ENCODE measurements at places on chromosomes 16 and 17.

DNA sequence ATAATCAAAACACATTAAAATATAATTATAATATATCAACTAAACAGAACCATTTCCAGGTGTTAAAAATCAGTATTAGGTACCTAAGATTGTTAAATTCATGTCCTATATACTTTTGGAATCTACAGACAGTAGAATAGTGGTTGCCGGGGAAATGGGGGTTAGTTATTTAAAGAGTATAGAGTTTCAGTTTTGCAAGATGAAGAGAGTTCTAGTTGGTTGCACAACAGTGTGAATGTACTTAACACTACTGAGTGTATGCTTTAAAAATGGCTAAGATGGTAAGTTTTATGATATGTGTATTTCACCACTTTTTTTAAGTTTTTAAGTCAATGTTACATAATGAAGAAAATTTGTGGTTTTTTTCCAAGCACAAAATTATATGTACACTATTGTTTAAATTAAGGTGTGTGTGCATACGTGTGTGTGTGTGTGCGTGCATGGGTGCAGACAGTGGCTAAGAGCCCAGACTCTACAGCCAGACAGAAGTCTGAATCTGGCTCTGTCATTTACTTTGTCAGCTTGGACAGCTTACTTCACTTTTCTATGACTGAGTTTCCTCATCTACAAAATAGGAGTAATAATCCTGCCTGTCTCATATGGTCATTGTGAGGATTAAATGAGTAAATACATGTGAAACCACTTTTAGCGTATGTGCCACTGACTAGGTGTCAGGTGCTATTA is 25.3 kb upstream of the PHAF1 start:
- peaks cover 10% of the 10 kb centered on the region for H3K36me3 ChIP-seq
- no peaks in the 10 kb centered on the region for H3K4me1 ChIP-seq
- H3K27ac ChIP-seq, result no peak overlapping the region
- DNase-seq, result peak; percentile 46
- no peaks in the 10 kb centered on the region for H3K27me3 ChIP-seq

DNA sequence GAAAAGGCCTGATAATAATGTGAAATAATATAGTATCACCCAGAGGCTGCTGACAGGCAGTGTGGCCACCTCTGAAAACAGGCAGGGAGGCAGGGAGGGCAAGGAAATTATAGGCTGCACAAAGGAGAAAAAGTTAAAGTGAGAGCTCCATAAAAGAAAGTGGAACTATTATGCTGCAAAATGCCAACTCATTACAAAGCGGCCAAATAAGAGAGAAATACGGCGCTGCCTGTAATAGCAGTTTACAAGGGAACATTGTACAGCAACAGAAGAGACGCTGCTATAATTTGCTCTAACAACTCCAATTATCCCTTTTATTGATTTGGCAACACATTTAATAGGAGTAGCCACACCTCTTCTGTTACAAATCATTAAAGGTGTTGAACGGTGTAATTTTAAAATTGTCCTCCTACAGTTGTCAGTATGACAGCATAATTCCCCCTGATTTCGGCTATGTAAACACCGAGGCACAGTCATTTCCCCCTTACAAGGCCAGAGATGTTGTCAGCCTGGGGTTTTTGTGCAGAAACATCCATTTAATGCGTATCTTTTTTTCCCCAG is 120.3 kb downstream of the MRM1 start:
- no peak for DNase-seq
- no peaks in the 10 kb centered on the region for H3K27me3 ChIP-seq
- H3K36me3 ChIP-seq, result no peaks in the 10 kb centered on the region
- H3K27ac ChIP-seq, result peak overlapping the region; percentile 86
- peak overlapping the region; percentile 17 for H3K4me3 ChIP-seq

DNA sequence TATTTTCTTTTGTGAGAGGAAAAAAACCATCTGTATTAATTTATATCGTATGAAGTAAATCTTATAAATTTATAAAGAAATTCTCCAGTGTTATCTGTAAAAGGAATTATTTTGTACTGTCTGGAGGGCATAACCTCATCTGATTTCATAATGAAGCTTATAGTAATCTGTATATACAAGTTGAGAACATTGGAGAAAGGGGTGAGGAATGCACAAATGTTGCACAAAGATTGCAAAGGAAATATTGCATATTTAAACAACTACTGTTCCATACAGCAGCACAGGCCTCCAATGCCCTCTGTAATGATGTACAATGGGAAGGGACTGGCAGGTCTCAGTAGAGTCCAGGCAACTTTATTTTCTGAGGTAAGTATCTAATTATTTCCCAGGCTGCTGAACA is 50.8 kb upstream of the KCNJ16 start:
- no peak for DNase-seq
- H3K4me3 ChIP-seq, result no peak overlapping the region
- no peaks in the 10 kb centered on the region for H3K27me3 ChIP-seq
- H3K27ac ChIP-seq, result no peak overlapping the region
- H3K36me3 ChIP-seq, result no peaks in the 10 kb centered on the region

DNA sequence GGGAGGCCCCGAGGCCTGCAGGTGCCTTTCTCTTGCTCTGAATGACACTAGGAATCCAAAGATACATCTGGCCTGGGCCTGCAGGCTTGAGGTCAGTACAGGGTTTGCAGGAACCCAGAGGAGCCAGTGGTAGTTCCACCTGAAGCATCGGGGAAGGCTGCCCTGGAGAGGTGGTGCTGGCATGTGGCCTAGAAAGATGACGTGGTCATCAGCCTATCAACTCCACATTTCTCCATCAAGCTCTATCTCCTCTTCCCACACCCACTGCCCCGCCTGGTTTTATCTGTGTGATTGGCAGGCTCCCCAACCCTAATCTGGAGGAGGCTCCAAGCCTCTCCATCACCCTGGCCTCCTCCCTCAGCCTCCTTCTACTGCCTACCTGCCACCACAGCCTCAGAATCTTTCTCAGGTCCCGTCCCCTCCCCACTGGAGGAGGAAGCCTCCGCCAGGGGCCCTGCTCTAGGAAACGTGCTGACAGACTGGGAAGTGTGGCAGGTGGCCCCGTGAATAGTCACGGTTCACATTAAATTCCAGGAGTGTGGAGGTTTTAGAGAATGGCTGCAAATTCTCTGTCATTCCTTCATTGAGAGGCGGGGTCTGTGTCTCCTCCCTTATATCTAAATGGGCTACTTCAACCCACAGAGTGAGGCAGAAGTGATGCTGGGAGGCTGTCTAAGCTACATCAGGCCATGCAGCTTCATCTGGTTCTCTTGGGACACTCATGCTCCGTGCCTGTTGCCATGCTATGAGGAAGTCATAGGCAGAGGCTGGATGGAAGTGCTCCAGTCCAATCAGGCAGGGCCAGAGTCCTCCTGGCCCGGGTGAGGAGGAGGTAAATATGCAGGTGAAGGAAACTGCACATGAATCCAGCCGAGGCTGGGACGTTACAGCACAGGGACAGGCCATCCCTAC is 11.4 kb upstream of the MAP2K3 start:
- H3K4me1 ChIP-seq, result peaks cover 5% of the 10 kb centered on the region
- no peak for DNase-seq
- no peak overlapping the region for H3K4me3 ChIP-seq
- H3K36me3 ChIP-seq, result no peaks in the 10 kb centered on the region
- no peak overlapping the region for H3K27ac ChIP-seq

DNA sequence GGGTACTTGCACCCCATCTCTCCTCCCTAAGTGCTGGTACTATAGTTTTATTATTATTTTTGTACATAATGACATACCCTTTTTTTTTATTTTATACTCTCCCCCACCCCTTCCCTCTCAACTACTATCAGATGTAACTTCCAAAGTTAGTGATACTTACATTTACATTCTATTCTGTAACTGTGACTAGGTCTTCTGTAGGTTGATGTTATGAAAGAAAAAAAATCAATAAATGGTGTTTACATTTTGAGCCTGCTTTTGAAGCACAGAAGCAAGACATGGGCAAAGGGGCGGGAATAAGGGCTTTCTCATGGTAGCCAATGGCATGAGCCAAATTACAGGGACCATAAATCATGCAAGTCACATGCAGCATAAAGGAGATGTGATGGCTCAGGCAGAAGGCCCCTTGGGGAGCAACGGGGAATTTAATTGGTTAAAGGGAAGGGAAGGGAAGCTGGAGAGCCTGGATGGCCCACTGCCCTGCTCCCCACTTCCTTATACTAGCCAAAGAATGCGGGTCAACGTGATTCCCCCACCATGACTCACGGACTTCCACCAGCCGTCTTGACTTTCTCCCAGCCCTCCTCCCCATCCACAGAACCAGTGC is 2.4 kb upstream of the ACSF2 start:
- no peaks in the 10 kb centered on the region for H3K36me3 ChIP-seq
- no peak for DNase-seq
- H3K27ac ChIP-seq, result no peak overlapping the region
- no peak overlapping the region for H3K4me3 ChIP-seq

GRCh38 chr17:44533533-44534246 is 23.6 kb upstream of the FZD2 start:
- H3K4me1 ChIP-seq, result no peaks in the 10 kb centered on the region
- H3K27ac ChIP-seq, result no peak overlapping the region
- peak; percentile 93 for DNase-seq

GRCh38 chr17:72134608-72135394 is 14.0 kb downstream of the SOX9 start:
- peak; percentile 58 for DNase-seq
- no peaks in the 10 kb centered on the region for H3K36me3 ChIP-seq
- H3K27ac ChIP-seq, result no peak overlapping the region
- no peak overlapping the region for H3K4me3 ChIP-seq
- H3K27me3 ChIP-seq, result no peaks in the 10 kb centered on the region

GRCh38 chr17:59856859-59857794 is 35.6 kb downstream of the TUBD1 start:
- H3K36me3 ChIP-seq, result no peaks in the 10 kb centered on the region
- no peak overlapping the region for H3K27ac ChIP-seq
- DNase-seq, result no peak
- H3K27me3 ChIP-seq, result no peaks in the 10 kb centered on the region
- H3K4me3 ChIP-seq, result no peak overlapping the region

- no peaks in the 10 kb centered on the region for H3K4me1 ChIP-seq
- no peaks in the 10 kb centered on the region for H3K36me3 ChIP-seq
- no peaks in the 10 kb centered on the region for H3K27me3 ChIP-seq
- DNase-seq, result no peak
- no peak overlapping the region for H3K4me3 ChIP-seq
Observed at GRCh38 chr16:72428681-72429376, 256.9 kb upstream of the PMFBP1 start.

DNA sequence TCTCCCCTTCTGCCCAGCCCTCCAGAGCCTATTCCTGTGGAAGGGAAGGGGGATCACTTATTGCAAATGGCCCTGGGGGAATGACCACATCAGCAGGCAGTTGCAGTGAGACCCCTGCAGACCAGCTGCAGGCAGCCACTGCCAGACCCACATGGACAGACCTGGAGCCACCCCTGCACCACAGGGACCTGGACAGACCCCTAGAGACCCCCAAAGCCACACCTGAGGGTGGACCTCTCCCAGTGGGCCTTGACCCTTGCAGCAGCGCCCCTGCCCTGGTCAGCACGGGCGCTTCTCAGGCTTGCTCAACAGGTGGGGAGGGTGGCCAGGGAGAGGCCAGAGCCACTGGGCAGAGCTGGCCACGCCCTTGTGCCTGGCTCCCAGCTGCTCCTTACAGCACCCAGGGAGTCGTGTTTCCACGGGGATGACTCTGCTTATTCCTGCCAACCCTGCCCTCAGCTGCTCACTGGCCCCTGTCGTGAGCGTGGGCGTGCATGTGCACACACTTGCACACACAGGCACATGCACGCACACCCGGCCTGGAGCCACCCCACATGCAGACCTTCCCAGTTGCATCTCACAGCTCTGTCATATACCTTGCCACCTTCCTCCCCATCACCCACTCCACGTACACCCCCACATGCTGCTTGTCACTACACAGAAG is 1.3 kb upstream of the SCN4A start:
- H3K27me3 ChIP-seq, result no peaks in the 10 kb centered on the region
- no peak overlapping the region for H3K4me3 ChIP-seq
- DNase-seq, result no peak
- H3K4me1 ChIP-seq, result no peaks in the 10 kb centered on the region

- peak; percentile 49 for DNase-seq
- H3K27ac ChIP-seq, result peak overlapping the region; percentile 88
- H3K36me3 ChIP-seq, result peaks cover 61% of the 10 kb centered on the region
- H3K27me3 ChIP-seq, result no peaks in the 10 kb centered on the region
Observed at GRCh38 chr17:28346746-28347246, 10.5 kb downstream of the POLDIP2 start.

- H3K27ac ChIP-seq, result no peak overlapping the region
- no peaks in the 10 kb centered on the region for H3K27me3 ChIP-seq
- no peak overlapping the region for H3K4me3 ChIP-seq
- no peaks in the 10 kb centered on the region for H3K4me1 ChIP-seq
- DNase-seq, result peak; percentile 5
Observed at GRCh38 chr16:48126801-48127644, 28.8 kb downstream of the ABCC12 start.

- no peak overlapping the region for H3K27ac ChIP-seq
- H3K27me3 ChIP-seq, result no peaks in the 10 kb centered on the region
- H3K4me1 ChIP-seq, result no peaks in the 10 kb centered on the region
- no peaks in the 10 kb centered on the region for H3K36me3 ChIP-seq
Observed at GRCh38 chr17:44905006-44906000, 6.1 kb upstream of the EFTUD2 start.

DNA sequence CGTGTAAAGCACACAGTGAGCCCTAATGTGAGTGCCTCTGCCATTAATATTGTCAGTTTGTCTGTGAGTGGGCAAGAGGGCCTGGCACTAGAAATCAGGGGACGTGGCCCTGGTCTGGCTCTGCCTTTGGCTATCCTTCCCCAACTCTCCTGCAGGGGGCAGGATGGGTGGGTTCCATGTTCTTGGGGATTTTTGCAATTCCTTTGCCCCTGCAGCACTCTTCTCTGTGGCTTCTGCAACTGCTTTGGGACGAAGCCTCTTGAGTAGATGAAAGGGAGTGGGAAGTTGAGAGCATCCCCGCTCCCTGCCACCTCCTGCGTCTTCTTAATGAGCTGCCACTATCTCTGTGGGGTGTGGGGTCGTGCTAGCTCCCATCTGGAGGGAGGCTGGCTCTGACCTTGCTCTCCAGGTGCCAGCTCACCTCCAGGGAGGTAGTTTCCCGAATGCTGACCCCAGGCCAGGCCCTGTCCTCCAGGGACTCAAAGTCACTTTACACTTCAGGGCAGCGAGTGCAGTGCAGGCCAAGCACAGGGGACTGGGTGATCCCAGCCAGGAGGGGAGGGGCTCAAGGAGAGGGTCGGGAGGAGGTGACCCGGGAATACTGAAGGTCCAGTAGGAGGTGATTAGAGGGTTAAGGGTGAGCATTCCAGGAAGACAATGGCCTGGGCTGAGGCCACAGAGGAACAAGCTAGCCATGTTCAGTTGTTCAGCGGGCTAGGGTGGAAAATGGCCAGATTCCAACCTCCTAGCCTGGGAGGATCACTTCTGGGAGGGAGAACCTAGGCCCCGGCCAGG is 121.0 kb upstream of the NLRP1 start:
- H3K4me1 ChIP-seq, result no peaks in the 10 kb centered on the region
- H3K4me3 ChIP-seq, result no peak overlapping the region
- H3K27ac ChIP-seq, result no peak overlapping the region
- no peaks in the 10 kb centered on the region for H3K36me3 ChIP-seq

DNA sequence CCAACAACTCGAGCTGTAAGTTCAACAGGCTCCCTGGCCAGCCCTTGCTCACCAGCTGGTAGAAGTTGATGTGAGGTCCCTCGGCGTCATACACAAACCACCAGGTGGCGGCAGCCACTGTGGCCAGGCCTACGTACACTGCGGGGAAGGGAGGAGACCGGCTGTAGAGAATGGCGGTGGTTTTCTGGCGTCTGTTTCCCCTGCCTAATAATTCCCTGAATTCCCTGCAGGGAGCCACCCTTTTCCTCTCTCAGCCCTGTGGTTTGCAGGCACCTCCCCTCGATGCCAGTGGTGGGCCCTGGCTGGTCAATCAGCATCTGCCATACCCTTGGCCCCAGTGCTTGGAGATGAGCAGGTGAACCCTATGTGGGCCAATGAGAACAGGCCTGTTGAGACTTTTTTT is 18.9 kb upstream of the P2RX1 start:
- H3K4me3 ChIP-seq, result no peak overlapping the region
- DNase-seq, result peak; percentile 89
- no peak overlapping the region for H3K27ac ChIP-seq
- no peaks in the 10 kb centered on the region for H3K4me1 ChIP-seq
- no peaks in the 10 kb centered on the region for H3K27me3 ChIP-seq
- H3K36me3 ChIP-seq, result no peaks in the 10 kb centered on the region
